Right renal cortex interstitium (tissue), 3 donors: ENCODE measurements at places on chromosomes 2 and 18. TPM values are rescaled to one million over a fixed set of nuclear protein-coding genes. Genes with fewer than 3 reads are reported as not detected.

DNA sequence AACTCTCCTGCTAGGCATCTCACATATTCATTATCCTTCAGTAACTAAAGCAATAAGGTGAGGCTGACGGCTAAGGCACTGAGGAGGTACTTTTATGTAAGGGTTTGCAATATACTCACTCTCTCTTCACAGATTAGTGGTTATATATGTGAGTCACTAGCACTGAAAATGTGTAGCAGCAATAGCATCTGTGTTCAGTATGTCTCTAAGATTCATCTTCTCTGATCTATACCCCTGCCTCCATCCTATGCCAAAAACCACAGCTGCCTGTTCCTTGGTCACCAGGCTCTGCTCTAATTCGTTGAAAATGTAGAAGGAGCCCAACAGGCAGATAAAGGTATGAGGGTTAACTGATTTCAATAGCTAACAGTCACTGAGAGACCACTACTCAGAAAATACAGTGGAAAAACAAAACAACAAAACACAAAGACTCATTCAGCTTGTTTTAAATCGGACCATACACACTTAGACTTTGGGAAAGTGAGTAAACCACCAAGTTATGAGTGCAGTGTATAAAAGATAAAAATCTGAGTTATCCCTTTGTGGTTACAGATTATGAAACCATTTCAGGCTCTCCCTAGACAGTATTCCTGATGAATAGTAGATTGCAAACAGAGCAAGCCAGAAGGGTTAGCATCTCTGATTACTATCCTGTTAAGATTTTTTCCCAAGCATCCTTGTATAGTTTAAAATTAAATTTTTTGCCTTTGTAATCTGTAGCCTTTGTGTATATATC is 75.3 kb upstream of the CYP26B1 start:
- DNase-seq = no peak

- DNase-seq = no peak
Observed at GRCh38 chr2:161136696-161137324, 23.4 kb upstream of the TANK start.

DNA sequence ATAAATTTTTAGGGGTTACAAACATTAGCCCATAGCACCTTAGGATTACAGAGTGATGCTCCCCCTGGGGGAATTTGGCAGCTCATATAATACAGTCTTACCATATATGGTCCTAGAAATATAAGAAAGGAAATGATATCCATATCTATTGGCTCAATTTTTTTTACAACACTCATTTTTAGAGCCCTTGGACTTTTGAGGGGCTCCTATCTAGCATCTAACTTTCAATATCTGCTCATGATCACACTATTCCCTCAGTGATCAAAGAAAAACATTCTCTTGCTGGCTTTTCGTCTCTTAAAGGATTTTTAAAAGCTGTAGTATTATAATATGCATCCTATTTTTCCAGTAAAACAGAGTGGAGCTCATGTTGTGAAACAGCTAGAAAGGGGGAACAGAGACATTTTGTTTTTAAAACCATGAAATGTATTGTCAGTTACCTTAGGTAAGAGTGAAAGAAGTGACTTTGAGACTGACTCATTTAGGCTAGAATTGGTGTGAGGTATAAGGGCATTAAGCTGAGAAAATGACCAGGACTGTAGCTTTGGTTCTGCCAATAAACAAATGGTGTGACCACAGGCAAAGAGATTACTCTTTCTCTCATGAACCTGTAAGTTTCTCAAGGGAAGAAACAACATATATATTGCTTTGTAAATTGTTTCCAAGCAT is 65.8 kb downstream of the ALPK2 start:
- DNase-seq = no peak

DNA sequence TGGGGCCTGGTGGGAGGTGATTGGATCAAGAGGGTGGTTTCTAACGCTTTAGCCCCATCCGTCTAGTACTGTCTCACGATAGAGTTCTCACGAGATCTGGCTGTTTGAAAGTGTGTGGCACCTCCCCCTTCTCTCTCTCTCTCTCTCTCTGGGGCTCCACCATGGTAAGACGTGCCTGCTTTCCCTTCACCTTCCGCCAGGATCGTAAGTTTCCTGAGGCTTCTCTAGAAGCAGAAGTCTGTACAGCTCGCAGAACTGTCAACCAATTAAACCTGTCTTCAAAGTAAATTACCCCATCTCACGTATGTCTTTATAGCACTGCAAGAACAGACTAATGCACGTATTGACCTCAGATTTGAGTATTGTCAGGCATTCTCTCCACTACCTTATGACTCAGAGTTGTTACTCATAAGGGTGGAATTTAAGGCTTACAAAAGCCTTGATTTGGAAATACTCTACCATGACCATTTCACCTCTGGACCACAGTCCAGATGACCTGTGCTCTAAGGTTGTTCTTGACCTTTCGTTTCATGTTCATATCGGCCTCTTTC is 99.5 kb upstream of the AGAP1 start:
- no peak for DNase-seq

Gene MBD2
- polyA plus RNA-seq = 137 TPM

Gene ELOA2
- polyA plus RNA-seq = 0.06 TPM

Gene SERPINB3
- polyA plus RNA-seq = 0.17 TPM

GRCh38 chr2:119156105-119156890 is 2.3 kb downstream of the C1QL2 start:
- no peak for DNase-seq

DNA sequence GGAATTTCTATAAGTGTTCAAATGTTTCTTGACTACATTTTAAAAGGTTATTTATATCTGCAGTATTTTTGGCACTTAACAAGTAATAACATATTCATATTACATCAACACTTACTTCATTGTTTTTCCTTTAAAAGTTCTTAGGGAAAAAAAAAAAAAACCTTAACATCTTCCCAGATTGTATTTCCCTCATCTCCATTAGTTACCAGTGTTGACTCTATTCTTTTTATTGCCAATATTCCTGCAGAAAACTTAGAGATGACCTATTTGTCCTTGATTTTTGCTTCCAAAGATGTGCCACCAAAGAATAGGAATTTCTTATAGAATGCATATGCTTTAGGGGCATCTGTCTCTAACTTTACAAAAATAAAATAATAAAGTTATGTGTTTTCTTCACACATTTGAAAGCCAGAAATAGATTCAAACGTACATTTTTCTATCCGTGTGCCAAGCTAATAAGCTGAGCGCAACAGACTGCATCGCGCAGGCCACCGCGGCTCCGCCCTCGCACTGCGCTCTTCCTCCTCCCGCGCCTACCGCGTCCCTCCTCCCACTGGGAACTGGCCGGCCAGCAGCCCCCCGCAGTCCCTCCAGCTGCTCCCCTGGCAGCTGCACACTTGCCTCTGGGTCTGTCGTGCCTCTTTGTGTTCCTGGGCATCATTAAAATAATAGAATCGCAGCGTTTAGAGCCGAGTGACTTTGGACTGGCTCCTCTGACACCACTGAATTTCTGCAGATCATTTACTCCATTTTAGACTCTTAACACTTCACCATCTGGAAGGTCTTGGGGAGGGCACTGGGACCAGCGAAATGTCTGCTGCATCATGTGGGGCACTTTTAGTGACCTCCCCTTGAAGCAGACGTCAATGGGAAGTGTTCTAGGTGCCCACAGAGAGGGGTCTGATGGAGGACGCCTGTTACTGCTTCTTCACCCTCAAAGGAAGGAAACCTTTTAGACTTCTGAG is 21.2 kb upstream of the NAB1 start:
- DNase-seq = no peak

Gene GPR55
- polyA plus RNA-seq = 0.36 TPM

DNA sequence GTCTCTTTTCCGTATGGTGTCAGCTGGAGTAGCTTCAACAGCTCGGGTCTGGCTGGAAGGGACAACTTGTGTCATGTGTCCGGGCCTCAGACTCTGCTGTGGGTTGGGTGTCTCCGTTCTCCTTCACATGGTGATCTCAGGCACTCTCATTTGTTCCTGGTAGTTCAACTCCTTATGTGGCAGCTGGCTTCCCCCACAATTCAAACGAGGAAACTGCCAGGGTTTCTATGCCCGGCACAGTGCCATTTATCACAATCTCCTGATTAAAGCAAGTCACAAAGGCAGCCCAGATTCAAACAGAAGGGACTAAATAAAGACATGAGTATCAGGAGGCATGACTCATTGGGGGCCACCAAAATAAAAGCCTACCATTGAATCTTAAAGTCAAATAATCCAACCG is 22.7 kb downstream of the MRO start:
- no peak for DNase-seq

Gene LIMS2
- 16.4 TPM for polyA plus RNA-seq

Gene HOXD12
- polyA plus RNA-seq = 0.28 TPM

Gene SLC19A3
- polyA plus RNA-seq = 6.6 TPM

Gene ZNF514
- 21.6 TPM for polyA plus RNA-seq

Gene FBLN7
- 9.8 TPM for polyA plus RNA-seq

DNA sequence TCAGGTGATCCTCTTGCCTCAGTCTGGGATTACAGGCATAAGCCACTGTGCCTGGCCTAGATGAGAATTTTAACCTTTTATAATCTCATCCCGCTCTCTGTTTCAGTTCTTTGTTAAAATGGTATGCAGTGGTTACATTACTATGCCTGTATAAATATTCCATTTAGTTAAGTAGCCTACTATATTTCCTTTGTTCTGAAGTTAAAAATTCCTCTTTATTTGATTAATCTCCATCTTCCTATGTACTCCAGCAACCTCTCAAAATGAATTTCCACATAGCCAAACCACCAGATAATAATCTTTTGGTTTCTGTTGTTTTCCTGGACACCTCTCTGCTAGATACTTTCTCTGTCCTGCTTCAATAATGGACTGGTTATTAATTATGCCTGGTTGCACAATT is 15.8 kb downstream of the RAB10 start:
- no peak for DNase-seq

DNA sequence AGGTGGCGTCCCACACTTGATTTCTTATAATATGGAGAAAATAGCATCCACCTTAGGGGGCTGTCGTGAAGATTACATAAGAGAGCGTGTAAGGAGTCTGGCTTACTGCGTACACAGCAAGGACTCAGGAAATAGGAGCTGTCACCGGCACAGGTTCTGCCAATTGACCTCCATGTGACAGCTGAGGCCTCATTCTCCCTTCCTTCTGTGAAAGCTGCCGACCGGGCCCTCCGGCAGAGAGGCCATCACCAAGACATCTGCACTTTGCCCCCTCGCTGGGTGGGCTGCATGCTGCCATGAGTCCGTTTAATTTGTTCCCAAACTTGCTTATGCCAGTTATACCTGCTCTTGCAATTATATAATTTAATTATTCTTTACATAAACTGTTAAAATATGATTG is 27.7 kb downstream of the HS1BP3 start:
- no peak for DNase-seq

Gene RNF144A
- polyA plus RNA-seq = 59.7 TPM

DNA sequence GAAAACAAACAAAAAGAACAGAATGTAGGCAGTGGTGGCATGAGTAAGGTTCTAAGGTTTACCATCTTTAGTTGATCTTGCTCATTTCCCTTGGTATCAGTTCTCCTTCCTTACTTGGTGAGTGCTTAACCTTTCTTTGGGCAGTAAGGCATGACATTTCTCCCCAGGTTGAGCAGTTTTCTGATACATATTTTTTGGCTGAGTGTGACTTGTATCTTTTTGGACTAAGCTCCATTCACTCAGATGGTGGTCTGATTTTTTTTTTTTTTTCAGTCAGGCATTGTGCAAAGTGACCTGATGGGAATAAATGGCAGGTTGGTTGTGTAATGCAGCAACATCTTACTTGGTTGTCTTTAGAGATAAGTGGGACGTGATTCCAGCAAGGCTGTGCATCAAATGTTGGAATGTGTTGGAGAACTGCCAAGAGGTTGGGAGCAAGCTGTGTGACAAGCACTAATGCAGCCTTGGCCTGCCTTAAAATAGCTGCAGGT is 15.1 kb downstream of the SPTBN1 start:
- DNase-seq = no peak

GRCh38 chr2:74250189-74250631 is 51.8 kb downstream of the MTHFD2 start:
- DNase-seq = peak; percentile 23

- DNase-seq = no peak
Observed at GRCh38 chr2:98849113-98849512, 86.9 kb downstream of the CRACDL start.

- DNase-seq = no peak
Observed at GRCh38 chr2:54456362-54456611, 160 bp downstream of the SPTBN1 start.

Gene MERTK
- polyA plus RNA-seq = 21.9 TPM

Gene MOGAT1
- polyA plus RNA-seq = not detected

DNA sequence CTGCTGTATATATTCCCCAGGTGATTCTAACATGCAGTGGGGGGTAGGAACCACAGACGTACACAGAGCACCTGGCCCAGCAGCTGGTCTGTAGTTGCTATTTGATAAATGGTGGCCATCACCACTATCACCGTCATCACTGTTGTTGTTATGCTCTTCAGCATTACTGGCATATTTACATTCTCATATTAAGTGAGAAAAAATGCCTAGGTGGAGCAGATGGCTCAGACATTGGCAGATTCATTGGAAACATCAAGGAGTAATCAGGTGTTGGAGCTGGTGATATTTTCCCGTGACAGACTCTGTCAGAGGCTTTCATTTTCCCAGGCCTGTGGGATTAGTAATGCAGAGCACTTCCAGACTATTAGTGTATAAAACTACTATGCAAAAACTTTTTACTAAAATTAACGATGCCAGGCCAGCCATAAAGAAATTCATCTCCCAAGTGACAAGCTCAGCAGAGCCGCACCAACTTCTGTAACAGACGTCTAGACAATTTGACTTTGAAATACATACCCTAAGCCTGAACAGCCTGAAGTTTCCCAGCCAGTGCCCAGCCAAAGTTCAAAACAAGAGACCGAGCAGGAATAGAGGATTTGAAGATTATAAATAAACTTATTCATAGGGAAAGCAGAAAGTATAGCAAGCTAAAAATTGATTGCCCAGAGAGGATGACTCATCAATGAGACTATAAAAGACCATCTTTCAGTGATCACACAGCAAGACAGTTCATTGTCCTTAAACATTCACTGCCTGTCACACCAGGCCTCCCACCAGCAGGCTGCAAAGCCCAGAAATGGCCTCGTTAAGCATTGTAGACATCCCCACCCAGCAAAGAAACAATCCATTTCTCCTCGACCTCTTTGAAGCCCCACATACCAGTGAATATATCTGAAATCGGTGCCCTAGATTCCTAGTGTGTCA is 247.4 kb upstream of the CHAC2 start:
- no peak for DNase-seq

GRCh38 chr18:42429196-42429595 is 474.2 kb downstream of the PIK3C3 start:
- DNase-seq = no peak

DNA sequence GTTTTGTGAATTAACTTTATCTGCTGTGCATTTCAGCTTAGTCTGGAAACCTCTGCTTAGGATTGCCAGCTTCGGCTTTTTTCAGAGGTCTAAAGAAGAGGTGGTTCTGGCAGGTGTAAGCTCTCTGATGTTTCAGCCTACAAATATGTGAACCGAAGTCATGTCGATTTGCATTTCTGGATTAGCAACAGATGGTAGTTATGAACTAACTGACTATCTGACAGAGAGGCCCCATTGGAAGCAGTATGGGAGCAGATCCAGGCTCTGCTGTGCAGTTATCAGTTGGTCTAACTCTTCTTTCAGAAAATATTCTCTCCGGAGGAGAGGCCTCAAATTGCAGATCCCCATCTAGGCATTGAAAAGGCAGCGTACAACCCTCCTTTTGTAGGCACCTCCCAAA is 32.7 kb upstream of the SPRED2 start:
- no peak for DNase-seq
